ENCODE measurements at places on chromosomes 2 and 18. TPM values are rescaled to one million over a fixed set of nuclear protein-coding genes. Genes with fewer than 3 reads are reported as not detected.

Gene SDC1
- 108 TPM for total RNA-seq

Gene ALPP
- total RNA-seq: 6.5 TPM

Gene ITGA4
- total RNA-seq: 6.3 TPM

Gene MC5R
- total RNA-seq: not detected

Gene TTLL4
- total RNA-seq: 19.8 TPM

Gene RGPD4
- not detected for total RNA-seq

Gene PMAIP1
- 7.7 TPM for total RNA-seq

Gene CPLX4
- total RNA-seq: not detected

Gene TMEM198
- 8.0 TPM for total RNA-seq

Gene LRP2
- 33.8 TPM for total RNA-seq

Gene ARID5A
- total RNA-seq: 4.9 TPM

Gene MSTN
- total RNA-seq: 0.04 TPM

Gene KCNS3
- total RNA-seq: 5.1 TPM

Gene RPRM
- 2.1 TPM for total RNA-seq

Gene SFT2D3
- 10.2 TPM for total RNA-seq

Gene ALPG
- total RNA-seq: 0.16 TPM

Gene RAD51AP2
- total RNA-seq: 0.24 TPM
